GM03348 (cell line): ENCODE measurements at places on chromosomes 2 and 18.

GRCh38 chr2:178899656-178900055, 92.4 kb upstream of the TTN start:
- no peak for DNase-seq

DNA sequence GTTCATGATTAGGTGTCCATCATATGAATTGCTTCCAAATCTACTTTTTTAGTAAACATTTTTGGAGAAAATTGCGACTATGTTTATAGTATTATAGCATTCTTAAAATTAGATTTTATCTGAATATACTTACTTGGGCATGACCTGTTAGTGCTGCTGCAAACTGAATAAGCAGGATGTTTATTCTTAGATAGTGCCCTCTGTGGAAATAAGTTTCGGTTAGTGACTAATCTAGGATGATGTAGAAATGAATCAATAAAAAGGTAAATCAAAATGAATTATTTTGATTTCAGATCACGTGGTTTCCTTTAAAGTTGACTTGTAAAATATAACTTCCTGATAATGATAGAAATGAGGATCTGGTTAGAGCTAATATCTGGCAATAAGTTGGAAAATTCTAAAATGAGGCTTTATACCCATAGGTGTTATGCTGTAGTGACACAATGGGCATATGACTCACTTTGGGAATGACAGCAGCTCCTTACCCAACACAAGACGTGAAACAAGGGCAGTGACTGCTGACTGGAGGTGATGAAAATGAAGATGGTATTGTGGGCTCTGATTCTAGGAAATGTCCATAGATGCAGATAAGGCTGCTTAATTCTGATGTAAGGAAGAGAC, 165.8 kb upstream of the TCF4 start:
- peak; percentile 9 for DNase-seq

GRCh38 chr18:10090668-10091067, 176.9 kb downstream of the VAPA start:
- DNase-seq, result no peak

- DNase-seq, result no peak
These were observed 85.1 kb downstream of the LONRF2 start for GRCh38 chr2:100237163-100237562.

DNA sequence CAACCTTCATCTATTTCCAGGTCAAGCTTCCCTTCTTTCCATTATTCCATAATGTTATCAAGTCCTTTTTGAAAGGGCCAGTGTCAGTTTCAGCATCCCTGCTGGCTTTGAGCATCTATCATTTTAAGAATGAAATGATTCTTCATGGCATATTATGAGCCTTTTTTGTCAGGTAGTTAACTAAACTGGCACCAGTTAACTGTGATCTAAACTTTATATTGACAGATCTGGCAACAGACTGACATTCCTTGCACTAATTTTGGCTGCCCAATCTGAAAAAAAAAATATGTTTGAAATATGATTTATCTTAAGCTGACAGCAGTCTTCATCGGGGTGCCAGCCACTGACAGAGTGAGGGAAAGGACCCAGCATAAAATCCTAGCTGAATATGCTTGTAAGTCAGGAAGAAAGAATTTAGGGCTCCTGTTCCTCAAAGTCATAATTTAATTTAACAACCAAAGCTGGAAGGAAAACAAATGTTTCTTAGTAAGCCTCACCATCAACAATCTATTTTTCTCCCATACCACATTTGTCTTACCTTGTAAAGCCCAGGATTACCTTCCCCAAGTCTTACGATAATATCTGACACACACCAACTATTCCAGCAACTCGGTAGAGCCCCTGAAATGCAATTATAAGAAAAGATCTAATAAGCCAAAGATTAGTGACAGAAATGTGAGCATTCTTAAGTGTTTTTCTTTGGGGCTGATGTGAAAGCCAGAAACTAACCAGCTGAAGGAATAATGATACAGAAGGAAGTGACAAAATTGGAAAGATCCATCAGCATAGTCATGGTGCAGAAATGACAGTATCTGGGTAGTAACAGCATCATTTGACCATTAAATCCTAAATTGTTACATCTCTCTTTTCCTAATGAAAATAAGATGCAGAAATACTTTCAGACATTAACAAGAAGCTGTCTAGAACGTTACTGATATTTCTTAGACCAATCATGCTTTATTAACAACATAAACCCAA, 228.1 kb downstream of the RBM43 start:
- DNase-seq, result no peak

GRCh38 chr18:11425211-11425610, 184.2 kb upstream of the SLC35G4 start:
- DNase-seq, result no peak

GRCh38 chr2:232022718-232023117, 61.2 kb downstream of the DIS3L2 start:
- DNase-seq, result no peak

DNA sequence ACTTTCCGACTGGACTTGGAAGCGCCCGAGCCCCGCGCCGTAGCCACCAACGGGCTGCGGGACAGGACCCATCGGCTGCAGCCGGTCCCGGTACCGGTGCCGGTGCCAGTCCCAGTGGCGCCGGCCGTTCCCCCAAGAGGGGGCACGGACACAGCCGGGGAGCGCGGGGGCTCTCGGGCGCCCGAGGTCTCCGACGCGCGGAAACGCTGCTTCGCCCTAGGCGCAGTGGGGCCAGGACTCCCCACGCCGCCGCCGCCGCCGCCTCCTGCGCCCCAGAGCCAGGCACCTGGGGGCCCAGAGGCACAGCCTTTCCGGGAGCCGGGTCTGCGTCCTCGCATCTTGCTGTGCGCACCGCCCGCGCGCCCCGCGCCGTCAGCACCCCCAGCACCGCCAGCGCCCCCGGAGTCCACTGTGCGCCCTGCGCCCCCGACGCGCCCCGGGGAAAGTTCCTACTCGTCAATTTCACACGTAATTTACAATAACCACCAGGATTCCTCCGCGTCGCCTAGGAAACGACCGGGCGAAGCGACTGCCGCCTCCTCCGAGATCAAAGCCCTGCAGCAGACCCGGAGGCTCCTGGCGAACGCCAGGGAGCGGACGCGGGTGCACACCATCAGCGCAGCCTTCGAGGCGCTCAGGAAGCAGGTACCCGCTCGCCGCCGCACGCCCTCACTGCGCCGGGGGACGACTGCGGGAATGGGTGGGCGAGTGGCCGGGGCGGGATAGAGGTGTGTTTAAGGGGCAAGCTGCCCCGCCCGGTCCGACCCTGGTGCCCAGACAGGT, 713 bp downstream of the ATOH8 start:
- peak; percentile 56 for DNase-seq

DNA sequence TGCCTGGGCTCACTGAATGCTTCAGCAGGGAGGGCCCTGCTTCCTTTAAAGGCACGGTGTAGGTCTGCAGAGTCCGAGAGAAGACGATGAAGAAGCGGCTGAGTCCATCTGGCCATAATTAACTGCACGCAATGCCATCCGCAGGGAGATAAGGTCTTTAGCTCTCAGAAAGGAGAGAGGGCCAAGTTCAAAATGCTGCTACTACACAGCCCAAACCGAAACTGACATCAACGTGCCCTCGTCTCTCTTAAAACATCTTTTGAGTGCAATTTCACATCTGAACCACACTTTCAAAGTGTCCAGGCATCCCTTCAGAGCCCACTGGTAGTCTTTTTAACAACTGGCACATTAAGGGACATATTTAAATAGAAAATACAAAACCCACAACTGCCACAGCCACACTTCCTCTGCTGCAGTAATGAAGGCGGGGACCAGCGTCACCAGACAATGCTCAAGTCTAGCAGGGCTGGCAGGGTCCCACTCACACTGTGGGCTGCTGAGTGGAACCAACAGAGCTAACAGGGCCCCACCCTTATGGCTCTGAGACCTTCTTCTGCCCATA, 35.8 kb downstream of the ST3GAL5 start:
- DNase-seq, result peak; percentile 69

DNA sequence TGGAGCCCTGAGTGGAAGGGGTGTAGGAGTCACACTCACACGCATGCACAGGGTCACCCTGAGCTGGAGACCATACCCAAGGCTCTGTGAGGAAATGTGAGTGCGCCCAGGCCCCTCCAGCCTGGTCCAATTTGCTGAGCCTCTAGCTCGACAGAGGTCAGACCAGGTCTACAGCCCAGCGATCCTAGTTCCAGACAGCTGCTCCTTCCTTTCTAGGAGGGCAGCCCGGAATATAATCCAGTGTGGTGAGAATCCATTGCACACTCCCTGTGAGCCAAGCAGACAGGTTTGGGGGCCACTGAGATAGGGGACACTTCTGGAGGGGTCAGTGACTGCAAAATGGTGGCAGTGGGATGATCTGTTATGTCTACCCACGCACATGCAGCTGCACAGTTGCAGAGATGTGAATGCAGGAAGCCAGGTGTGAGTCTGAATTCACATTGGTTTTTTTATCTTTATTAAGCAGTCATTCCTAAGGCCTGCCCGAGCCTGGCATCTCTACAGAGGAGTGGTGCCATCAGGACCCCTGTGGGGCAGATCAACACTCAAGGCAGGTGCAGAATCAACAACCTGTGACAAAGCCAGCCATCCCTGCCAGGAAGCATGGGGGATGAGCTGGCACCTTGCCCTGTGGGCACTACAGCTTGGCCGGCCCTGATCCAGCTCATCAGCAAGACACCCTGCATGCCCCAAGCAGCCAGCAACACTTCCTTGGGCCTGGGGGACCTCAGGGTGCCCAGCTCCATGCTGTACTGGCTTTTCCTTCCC, at the start of gene GPR148:
TSS of gene GPR148 (plus strand) at position 522 of the 768 bp plus-strand sequence. CDS start at position 604, 82 bp downstream.
- DNase-seq, result no peak

DNA sequence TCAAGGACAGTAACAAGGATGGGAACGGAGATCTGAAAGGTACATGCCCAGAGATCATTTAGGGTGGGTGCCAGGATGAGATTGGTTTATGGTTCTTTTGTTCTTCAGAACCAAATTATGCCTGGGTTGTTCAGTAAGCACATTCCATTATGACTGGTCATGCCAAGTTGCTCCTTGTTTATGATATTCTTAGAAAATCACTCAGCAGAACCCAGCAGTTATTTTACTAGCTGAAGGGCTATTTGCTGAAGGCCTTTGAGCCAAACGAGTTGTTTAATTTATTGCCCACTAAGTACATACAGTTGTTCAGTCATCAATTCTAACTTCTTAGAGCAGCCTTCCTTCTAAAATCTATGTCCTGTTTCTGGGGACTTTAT, 635 bp downstream of the SLC3A1 start:
- DNase-seq, result peak; percentile 59

DNA sequence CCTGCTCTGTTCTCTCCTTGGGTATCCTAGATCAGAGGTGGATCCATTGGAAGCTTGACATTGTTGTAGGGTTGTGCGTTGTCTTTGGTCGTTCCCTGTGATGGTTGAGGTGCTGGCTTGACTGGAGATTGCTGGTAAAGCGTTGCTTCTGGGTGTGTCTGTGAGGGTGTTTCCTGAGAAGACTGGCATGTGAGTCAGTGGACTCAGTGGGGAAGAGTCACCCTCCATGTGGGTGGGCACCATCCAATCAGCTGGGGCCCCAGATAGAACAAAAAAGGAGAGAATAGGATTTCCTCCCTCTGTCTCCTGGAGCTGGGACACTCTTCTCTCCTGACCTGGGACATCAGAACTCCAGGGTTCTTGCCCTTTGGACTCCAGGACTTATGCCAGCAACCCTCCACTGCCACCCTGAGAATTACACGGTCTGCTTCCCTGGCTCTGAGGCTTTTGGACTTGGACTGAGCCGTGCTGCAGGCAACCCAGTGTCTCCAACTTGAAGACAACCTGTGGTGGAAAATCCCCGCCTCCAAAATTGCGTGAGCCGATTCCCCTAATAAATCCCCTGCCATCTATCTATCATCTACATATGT, 14.8 kb upstream of the REEP1 start:
- no peak for DNase-seq

DNA sequence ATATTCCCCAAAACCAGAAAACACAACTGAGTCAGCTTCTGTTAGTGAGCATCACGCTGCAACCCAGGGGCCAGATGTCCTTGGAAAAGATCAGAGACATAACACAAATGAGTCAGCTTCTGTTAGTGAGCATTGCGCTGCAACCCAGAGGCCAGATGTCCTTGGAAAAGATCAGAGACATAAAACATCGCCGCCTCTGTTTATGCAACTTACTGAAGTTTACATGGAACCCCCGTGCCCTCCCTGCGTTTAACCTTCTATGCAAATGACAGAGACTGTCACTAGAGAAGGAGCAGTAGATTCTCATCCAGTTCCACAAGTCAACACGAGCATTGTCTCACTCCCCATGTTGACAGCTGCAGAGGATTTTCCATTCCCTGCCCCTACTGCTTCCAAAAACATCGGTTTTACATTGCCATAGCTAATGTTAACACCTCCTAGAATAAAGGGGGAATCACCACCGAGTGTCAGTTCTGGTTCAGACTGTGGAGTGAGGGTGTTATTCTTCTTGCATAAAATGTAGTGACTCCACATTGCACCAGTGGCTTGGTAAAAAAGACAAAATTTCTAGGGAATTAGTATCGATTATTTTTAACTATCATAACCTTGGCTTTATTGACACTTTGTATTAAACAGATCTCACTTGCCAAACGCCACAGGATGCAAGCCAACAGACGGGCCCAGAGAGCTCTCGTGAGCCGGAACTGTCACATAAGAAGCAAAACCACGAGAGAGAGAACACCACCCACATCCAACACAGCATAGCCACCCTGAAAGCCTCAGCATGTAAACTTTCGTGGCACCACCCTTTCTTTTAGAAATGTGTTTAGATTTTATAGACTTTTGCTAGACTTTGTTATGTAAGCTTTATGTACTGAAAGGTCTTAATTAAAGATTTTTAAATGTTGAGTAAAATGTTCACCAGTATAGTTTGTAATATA, 87.7 kb downstream of the SH3YL1 start:
- DNase-seq, result peak; percentile 25

- no peak for DNase-seq
These were observed 40.1 kb downstream of the ARHGAP25 start for GRCh38 chr2:68774569-68775271.

- no peak for DNase-seq
These were observed 57.3 kb downstream of the TMEFF2 start for GRCh38 chr2:192137451-192137850.

DNA sequence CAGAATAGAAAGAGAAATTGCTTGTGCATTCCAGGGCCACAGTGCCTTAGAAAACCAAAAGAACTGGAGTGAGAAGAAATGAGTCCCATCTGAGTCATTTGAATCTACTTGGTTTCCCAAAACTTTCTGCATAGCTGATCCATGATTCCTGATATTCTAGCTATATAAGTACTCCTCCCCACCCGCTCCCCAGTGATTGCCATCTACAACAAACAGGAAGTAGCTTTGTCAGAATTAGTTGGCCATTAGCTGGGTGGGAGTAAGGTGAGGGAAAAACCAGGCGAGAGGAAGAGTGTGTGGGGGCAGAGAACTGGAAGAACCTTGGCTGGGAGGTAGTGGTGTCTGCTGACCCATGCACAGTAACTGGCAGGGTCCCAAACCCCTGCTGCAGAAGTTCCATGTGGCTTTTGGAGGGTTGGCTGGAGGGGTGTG, 122.1 kb downstream of the ACAA2 start:
- DNase-seq, result peak; percentile 83

DNA sequence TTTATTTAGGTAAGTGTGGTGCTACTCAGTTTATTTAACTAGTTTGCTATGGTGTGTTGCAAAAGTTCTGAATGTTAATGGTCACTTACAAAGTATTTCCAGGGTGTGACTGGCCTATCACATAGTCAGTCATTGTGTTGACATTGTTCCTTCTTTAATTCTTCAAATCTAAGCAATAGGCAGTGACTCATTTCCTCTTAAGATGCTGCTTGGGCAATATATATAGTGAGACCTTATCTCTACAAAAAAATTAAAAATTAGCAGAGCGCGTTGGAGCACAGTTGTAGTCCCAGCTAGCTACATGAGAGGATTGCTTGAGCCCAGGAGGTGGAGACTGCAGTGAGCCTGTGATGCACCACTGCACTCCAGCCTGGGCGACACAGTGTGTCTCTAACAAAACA, 5.8 kb upstream of the CCDC88A start:
- DNase-seq, result peak; percentile 53

GRCh38 chr2:64211276-64211921, 67.2 kb upstream of the PELI1 start:
- no peak for DNase-seq

- DNase-seq, result peak; percentile 72
These were observed 54.1 kb downstream of the E2F6 start for GRCh38 chr2:11411768-11412448.
